ENCODE measurements at places on chromosomes 1 and 21.

DNA sequence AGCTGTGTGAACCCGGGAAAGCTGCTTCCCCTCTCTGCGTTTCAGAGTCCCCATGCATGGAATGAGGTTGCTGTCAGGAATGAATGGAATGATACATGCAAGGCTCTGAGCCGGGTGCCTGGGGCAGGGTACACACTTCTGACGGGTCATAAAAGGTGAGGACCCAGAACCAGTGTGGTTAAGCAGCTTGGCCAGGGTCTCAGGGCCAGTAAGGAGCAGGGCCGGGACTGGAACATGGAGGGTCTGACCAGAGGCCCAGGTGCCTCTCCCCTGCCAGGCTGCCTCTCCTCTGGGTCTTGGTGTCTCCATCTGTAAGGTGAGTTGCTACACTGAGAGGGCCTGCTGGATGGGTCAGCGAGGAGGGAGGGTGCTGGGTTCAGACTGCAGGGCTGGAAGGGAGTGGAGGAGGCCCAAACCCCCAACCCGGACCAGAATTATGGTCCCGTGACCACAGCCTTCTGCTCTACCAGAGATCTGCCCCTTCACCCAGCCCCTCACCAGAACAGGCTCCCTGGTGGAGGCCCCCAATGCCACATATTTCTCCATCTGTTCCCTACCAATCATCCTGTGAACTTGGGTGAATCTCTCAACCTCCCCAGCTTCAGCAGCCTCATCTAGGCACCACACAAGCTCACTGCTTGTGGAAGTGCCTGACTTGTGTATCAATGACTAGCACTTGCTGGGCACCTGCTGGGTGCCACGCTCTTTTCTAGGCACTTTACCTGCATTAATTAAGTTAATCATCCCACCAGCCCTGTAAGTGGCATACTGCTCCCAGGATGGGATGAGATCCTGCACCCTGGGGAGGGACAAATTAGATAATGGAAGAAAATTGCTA lies 16.2 kb upstream of the LRP8 start:
- DNase-seq, result no peak

- DNase-seq, result no peak
Measured at GRCh38 chr1:87179851-87180519, 148.7 kb upstream of the LMO4 start.

- DNase-seq, result no peak
Measured at GRCh38 chr1:70866542-70867264, 180.9 kb downstream of the PTGER3 start.

DNA sequence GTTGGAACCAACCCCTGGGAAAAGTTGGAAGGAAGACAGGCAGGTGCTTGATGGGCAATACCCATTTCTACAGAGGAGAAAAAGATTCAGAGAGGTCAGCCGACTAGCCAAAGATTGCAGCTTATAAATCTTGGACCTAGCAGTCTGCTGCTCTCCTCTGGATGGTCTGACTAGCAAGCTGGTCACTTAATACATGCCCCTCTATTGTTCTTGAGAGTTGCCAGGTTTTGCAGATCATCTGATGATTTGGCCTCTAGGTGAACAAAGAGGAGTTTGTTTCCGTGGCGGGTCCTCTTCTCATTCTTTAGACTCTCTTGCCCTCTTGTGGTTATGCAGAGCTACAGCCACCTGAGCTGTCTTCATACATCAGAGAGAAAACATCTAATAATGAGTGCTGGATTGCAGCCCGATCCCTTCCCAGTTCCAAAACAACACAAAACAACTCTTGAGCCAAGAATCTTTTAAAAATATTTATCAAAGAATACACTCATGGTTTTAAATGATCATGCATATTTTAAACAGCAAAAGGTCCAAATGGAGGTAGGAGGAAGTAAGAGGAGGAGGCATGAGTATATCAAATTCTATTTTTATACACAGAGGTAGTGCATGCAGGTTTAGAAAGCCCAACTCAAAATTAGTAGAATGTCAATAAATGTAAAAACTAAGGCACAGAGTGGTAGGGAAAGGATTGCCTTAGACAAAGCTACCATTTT lies 115.7 kb downstream of the SLC30A10 start:
- no peak for DNase-seq

DNA sequence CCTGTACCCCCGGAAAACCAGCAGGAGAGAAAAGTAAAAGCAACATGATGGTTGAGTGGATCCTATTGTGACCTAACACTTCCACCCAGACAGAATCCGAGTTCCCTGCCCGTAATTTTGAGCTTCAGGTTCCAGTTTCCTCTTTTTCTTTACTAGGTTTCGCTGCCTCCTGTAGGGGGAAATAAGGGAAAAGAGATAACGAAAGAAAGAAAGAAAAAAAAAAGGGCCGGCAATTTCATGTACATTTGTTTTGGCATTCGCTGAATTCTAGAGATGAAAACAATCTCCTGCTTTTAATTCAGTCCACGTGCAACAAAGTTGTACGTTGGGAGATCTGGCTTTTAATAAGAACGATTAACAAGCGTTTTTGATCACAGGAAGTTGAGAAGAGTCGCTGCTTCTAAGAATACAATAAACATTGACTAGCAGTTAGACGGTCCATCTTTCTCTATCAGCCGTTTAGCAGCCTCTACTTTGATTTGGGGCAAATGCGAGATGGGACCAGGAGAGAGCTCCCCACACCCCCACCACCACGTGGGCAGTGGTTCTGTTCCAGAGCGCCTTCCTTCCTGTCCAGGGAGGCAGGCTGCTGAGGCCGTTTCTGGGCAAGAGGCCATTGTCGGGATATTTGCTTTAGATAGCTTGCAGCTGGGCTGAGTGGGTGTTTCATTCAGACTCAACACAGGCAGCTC lies 155.9 kb upstream of the RUNX1 start:
- DNase-seq, result no peak

DNA sequence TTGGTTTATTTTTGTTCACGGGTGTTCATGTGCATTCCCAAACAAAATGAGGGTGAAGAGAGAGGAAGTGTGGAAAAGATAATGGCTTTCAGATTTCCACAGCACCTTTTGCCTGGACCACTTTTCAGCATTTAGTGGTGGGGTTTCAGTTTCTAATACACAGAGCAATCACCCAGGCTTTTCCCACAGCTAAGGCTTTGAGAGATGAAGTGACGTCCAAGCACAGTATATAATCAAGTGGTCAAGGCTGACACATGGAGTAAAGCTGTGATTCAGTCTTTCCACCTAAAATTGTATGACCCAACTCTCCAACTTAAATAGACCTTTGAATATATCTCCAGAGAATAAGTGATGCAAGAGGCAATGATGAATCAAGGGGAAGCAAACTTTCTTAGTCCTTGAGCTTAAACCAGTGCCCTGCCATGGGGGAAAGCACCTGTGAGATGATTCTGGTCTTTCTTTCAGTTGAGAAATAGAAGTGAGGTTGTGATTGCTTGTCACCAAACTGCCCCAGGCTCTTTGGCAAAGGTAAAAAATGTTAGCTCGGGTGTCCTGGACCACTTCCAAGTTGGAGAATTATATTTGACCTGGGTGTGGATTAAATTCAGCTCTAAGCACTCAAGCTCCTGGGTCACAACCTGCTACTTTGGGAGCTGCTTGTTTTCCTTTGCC lies 2.4 kb upstream of the PIK3R3 start:
- no peak for DNase-seq

- DNase-seq, result peak; percentile 53
Measured at GRCh38 chr1:155219592-155220031, 11.1 kb downstream of the MTX1 start.

DNA sequence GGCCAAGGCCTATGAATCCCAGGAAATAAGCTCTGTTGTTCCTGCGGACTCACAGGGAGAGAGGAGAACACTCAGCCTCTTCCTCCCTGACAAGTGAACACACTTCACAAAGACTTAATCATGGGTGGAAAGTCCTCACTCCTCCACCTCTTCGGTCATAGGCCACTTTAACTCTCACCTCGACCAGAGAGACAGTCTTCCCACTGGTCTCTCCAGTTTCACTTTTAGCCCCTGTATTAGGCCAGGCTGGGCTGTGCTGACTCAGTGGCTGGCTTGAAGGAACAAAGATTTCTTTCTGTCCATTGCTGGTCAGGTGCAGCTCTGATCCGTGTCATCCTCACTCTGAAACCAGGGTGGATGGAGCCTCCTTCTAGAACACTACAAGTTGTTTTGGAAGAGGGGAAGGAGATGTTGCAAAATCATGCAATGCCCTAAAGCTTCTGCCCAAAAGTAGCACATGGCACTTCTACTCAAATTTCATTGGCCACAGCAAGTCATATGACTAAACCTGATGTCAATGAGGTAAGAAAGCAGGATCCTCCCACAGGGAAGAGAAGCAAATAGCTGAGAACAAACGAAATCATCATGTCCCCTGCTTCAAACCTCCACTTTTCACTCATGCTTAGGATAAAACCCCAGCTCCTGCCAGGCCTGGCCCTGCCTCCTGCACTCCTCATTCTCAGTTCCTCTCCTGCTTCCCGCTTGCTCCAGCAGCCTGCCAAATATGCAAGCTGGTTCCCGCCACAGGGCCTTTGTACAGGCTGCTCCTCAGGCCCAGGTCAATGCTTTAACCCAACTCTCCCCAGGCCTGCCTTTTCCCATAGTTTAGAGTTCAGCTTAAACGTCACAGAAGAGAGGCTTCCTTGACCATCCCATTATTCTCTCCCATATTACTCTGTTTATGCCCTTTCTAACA lies 150.5 kb upstream of the RUNX3 start:
- no peak for DNase-seq

- no peak for DNase-seq
Measured at GRCh38 chr1:52751589-52752483, 25.6 kb downstream of the ZYG11B start.

DNA sequence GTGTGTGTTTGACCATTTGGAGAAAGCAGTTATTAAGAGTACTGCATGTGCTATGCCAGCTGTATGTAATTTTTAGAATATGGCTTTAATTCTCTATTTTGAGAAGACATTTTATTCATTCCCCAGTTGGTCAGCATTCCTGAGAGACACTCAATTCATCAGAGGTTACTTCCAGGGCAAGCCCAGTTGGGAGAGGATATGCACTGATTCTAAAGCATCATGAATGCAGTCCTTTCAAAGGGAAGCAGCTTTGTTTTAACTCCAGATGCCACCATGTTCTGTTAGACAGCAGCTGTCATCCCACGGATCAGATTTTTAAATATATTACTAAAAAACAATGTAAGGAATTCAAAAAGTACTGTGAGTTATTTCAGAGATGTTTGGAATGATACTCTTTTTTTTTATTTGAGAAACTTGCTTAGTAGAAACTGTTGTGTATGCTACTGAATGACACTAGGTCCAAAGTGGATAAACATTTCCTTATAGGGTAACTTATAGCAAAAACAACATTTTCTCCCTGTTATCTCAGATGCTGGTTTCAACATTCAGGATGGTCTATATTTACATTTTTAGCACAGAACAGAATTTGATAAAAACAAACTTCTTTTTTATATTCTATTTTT lies 149.5 kb upstream of the B3GALT2 start:
- DNase-seq, result no peak

Measured in CD4-positive, alpha-beta T cell treated with Interleukin-4 for 1 hour (primary cell).